ENCODE measurements at places on chromosomes 13 and 19.

- no peak for DNase-seq
These were observed 202.6 kb upstream of the SOX21 start for GRCh38 chr13:94914895-94915294.

- peak; percentile 58 for DNase-seq
These were observed 434 bp upstream of the FNDC3A start for GRCh38 chr13:48975101-48975855.

DNA sequence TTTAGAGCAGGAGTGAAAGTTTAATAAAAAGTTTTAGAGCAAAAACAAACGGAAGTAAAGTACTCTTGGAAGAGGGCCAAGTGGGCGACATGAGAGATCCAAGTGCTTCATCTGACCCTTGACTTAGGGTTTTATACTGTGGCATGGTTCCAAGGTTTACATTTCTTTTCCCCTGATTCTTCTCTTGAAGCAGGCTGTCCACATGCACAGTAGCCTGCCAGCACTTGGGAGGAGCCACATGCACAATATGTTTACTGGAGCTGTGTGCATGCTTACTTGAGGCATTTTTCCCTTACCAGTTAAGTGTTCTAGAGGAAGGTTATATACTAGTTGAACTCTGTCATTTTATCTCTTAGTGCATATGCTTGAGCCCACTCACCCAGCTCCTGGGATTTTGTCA is 295.6 kb downstream of the TBC1D4 start:
- DNase-seq: no peak

DNA sequence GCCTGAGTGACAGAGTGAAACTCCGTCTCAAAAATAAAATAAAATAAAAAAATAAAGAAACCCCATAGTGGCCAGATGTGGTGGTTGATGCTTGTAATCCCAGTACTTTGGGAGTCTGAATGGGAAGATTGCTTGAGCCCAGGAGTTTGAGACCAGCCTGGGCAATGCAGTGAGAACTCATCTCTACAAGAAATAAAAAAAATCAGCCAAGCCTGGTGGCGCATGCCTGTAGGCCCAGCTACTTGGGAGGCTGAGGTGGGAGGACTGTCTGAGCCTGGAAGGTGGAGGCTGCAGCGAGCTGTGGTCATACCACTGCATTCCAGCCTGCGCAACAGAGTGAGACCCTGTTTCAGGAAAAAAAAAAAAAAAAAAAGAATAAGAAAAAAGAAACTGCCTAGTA is 53.8 kb downstream of the ZNF627 start:
- no peak for DNase-seq

- no peak for DNase-seq
These were observed 35.7 kb upstream of the FAM216B start for GRCh38 chr13:42745655-42746054.

DNA sequence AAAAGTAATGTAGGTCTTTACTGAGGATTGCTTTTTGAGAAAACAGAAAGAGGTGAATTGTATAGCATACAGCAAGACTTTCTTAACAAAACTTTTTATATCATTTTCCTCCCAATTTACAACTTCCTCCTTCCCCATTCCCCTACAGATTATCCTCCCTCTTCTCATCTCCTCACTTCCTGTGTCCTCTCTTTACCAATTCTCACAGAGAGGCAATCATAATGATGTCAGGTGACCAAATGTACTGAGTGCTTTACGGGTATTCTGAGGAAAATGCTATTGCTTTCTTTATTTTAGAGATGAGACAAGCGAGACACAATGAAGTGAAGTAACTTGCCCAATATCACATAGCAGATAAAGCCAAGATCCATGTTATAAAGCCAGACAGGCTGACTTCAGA is 1.7 kb upstream of the MTMR6 start:
- DNase-seq: no peak
